ENCODE measurements at places on chromosomes 3 and 15.
A peak's percentile ranks its signal among the peaks of the same experiment; 100 is the strongest.

DNA sequence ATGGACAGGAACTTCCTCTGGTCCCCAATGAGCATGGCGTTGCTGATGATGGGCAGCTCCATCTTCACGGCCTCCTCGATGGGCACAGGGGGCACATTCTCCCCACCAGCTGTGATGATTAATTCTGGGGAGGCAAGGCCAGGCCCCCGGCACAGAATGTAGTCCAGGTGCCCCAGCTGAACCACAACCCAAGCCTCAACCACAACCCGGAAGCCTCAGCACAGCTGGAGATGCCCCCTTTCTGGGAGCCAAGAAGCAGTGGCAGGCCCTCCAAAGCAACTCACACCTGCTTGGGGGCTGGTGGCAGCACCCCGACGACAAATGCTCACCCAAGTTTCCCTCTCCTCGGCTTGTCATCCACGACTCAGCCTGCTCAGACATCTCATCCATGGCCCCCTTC is 25.2 kb downstream of the IDH3A start:
- peak; percentile 55 for DNase-seq

DNA sequence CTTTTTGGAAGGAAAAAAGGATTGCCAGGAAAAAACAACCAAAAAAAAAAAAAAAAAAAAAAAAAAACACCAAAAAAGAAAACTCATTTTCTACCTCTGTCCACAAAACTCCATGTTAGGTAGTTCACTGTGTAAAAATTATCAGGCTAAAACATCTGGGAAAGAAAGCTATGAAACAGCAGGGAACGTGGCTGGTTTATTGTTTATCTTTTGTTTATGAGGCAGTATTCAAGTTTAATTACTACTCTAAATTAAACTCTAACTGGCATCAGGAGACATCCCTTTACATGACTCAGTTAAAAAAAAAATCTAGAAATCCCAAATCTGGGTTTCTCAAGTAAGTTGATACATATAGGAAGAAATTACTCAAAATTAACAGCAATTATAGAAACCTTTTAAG is 21.8 kb downstream of the MEIS2 start:
- DNase-seq = no peak

DNA sequence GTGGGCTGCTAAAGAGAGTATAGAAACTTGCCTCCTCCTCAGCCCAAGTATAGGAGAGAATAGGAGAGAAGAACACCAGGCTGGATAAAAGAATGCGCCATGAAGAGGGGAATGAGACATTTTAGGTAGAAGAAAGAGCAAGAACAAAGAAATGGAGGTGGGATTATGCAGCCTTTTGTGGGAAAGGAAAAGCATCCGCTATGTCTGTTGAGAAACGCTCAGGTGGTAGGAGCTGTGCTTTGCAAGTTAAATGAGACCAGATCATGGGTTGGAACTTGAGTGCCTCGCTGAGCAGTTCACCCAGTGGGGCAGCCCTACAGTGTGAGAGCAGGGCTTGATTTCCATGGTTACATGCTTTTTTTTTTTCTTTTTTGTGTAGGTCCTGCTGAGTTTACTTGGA is 11.5 kb upstream of the RTP1 start:
- no peak for DNase-seq

DNA sequence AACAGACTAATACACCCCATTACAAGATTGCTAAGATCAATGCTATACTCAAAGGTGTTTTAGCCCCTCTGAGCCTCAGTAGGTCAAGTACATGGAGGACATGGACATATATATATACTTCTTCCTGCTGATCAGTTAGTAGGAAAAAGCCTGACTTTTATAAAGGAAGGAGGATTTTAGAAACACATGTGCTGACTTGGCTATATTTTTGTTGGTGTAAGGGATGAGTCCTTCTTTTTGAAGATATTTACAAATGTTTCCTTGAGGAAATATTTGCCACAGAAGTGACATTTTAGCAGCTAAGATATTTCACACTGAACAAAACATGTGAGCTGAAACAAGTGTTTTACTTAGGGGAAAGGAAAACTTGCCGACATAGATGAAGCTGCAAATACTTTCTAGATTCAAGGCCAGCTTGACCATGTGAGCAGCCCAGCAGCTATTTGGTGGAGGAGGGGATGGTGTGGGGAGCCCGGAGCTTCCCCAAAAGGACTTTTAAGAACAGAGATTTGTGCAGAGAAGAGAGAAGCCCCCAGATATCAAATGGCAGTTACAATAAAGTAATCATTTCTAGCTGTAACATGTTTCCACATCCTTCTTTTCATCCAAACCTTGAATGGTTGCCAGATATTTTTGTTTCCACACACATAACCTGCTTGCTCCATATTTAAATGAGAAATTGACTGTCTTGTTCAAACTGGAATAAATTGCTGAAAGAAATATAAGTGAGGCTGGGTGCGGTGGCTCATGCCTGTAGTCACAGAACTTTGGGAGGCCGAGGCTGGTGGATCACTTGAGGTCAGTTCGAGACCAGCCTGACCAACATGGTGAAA is 111.7 kb upstream of the NR2F2 start:
- DNase-seq = no peak

- no peak for DNase-seq
Measured at GRCh38 chr3:71972031-71972430, 187.1 kb upstream of the PROK2 start.

GRCh38 chr3:43879166-43879565 is 188.4 kb downstream of the ABHD5 start:
- no peak for DNase-seq

DNA sequence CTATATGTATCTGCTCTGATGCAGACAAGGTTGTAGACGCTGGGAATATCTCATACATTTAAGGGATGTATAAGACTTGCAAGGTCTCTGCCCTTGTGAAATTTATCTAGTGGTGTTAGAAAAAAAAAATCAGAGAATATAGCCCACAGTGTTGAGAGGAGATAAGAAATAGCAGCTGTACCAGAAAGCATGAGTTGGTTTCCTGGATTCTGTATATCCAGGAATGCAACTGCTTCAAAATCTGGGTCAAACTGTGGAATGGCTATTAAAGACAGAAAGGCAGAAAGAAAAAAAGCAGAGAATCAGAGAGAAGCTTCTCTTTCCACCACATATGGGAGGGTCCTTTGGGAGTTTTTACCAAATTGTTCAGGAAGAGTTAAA is 1.5 kb upstream of the TMEM212 start:
- DNase-seq = peak; percentile 46

DNA sequence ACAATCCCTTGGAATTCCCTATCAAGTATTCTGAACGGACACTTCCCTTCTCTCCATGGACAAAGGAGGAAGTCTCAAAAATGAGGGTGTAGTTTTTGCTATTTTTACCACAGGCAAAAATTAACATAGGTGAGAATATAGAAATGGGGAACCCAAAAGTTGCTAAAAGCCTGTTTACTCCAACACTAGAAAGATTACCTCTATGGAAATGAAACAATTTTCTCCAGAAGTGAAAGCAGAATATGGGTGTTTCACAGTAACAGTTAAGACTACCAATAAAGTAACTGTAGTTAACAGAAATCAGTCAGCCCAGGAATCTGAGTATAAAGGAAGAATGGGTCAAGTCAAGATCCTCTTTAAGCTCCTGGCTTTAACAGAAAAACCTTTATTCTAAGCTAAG is 9.3 kb downstream of the TRA2B start:
- DNase-seq = no peak

- no peak for DNase-seq
Measured at GRCh38 chr15:89104172-89104564, 15.9 kb downstream of the ABHD2 start.

- DNase-seq = peak; percentile 67
Measured at GRCh38 chr3:190024912-190025311, 95.8 kb downstream of the P3H2 start.

DNA sequence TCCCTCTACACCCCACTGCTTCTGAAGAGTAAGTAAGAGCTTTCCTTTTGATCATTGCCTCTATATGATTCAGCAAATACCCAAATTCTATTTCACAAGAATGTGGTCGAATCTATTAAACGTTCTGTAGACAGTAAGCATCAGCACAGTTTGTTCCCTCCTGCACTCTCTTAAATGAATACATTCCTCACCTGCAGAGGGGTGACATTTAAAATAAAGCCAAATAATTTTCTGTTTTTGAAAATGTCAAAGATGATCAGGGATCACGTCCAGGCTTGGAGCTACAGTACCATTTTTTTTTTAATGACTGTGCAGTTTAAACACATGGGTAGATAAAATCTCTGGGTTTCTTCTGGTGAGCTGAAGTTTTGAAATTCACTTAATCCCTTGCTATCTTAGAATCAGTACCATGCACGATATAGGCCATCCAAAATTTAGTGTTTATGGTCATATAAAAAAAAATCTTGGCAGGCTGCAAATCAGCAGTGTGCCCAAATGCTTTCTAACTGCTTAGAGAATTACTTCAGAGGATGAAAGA is 12.8 kb downstream of the PYDC2 start:
- DNase-seq = no peak

- DNase-seq = no peak
Measured at GRCh38 chr15:74251131-74251811, 15.1 kb downstream of the CCDC33 start.

- DNase-seq = peak; percentile 33
Measured at GRCh38 chr15:89665449-89666181, 10.3 kb upstream of the KIF7 start.

- DNase-seq = no peak
Measured at GRCh38 chr15:100863075-100863795, 16.4 kb upstream of the ALDH1A3 start.

DNA sequence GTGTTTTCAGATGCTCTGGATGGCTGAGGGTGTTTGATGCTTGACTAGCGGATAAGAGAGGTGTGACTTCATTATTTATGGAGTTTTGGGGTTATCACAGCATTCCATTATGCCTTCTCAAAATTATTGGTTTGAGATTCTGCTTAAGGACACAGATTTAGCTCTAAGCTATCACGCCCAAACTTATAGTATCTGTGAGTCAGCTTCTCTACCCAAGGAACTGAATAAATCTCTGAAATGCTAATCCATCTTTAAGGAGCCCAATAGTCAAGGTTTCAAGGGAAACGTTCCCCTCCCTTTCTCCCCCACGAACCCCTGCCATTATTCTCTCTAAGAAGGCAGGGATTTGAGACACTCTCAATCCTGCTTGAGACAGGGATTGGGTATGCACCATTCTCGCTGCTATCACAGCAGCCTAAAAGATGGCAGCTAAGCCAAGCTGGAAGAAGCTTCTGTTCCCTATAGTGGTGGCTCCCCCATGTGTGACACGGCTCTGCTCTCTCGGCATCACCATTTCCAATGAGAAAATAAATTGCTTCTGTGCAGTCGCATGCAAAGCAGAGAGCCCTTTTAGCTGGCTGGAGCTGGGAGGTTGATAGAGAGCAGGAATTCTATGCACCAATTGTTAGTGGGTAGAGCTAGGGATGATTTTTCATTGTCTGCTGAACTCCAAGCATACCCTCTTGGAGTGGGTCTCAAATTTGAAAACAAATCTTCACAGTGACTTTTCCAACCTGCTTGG is 151.1 kb downstream of the IL20RB start:
- DNase-seq = no peak
